Calu3 (cell line): ENCODE measurements at places on chromosomes 1 and 21. TPM values are rescaled to one million over a fixed set of nuclear protein-coding genes. Genes with fewer than 3 reads are reported as not detected.

RPAP2 gene
- 21.6 and 22.5 TPM in 2 replicates for total RNA-seq

- no peak overlapping the region for H3K4me3 ChIP-seq
- peak overlapping the region; percentile 25 for H3K27ac ChIP-seq
- H3K4me1 ChIP-seq: peaks cover 42% of the 10 kb centered on the region
- no peaks in the 10 kb centered on the region for H3K27me3 ChIP-seq
- peaks cover 5% of the 10 kb centered on the region for H3K36me3 ChIP-seq
Observed at GRCh38 chr1:201266774-201267173, 16.5 kb upstream of the PKP1 start.

DNA sequence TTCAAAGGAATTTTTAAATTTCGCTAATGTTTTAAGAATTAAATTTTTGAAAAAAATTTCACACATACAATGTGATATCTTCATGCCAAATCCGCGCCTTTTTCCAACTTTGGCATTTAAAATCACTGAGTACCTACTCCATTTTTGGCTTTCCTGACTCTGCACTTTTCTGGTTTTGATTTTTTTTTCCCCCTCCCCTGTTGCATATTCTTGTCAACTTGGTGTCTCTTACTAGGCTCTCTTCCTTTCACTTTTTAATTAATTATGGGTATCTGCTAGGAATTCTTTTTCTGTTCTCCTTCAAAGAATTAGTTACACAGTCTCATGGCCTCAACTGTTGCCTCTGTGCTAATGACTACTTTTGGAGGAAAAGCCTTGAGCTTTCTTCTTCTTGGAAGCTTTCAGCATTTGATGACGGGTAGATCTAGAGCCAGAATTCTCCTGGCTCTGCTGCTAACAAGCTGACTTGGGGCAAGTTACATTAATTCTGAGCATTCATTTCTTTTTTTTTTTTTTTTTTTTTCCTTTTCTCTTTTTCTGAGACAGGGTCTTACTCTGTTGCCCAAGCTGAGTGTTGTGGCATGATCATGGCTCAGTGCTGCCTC, 1.8 kb downstream of the AGL start:
- H3K4me3 ChIP-seq: peak overlapping the region; percentile 13
- no peaks in the 10 kb centered on the region for H3K27me3 ChIP-seq
- H3K27ac ChIP-seq: no peak overlapping the region
- peaks cover 19% of the 10 kb centered on the region for H3K36me3 ChIP-seq
- DNase-seq: no peak

GRCh38 chr1:210920716-210921694, 212.9 kb downstream of the KCNH1 start:
- no peak for DNase-seq
- H3K4me3 ChIP-seq: no peak overlapping the region
- H3K4me1 ChIP-seq: no peaks in the 10 kb centered on the region
- H3K27ac ChIP-seq: no peak overlapping the region

DNA sequence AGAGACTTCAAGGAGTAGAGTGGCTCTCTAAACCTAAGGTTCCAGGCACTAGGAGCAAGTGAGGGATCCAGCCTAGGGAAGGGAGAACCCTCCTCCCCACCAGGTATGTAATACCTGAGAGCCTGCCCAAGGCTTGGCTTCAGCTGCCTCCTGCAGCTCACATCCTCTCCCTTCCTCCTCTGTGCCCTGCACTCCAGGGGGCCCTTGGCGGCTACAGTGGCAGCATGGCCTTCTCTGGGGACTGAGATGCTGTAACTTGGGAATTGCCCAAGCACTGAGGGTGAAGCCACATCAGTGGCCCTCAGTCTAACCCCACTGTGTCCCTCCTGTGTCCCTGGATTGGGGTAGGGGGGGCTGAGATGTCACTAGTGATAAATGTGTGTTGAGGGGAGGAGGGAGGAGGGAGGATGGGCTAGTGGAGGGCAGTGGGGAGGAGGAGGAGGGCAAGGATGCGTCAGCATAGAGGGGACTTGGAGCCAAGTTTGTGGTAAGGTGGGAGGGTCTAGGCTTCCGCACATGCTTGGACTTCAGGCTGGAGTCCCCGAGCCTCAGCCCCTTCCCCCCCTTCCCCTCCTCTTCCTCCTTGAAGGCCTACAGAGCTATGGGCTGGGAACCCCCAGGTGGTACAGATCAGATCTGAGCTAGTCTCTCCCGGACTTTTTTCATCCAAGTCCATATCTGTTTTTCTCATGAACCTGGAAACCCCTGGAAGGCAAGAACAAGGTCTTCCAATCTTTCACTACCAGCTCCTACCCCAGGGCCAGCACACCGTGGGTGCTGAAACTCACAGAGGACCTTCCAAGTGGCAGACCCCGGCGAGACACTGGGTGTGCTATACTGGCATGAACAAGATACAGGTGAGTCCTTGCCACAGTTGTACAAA, 17.5 kb downstream of the COL9A2 start:
- H3K36me3 ChIP-seq: no peaks in the 10 kb centered on the region
- H3K27me3 ChIP-seq: no peaks in the 10 kb centered on the region
- H3K4me1 ChIP-seq: no peaks in the 10 kb centered on the region
- H3K27ac ChIP-seq: no peak overlapping the region
- H3K4me3 ChIP-seq: no peak overlapping the region

DNA sequence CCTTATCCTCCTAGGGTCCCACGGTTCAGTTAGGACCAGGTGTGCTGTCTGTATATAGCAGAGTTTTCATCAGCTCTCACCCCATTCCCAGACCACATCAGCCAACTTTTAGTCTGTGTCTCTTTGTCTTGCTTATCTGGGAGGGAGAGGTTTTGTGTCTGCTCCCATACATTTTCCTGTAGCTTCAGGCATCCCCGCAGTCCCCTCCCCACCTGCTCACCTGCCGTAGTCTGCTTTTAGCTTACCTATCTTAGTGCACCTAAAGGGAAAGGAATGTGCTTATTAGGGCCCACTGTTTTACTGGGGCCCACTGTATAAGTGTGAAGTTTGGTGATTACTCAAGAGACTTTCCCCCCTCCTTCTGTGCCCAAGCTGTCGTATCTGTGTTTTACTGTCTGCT, 225.1 kb downstream of the PLA2G4A start:
- peaks cover 12% of the 10 kb centered on the region for H3K4me1 ChIP-seq
- H3K36me3 ChIP-seq: no peaks in the 10 kb centered on the region
- no peaks in the 10 kb centered on the region for H3K27me3 ChIP-seq
- no peak overlapping the region for H3K4me3 ChIP-seq
- no peak for DNase-seq
- no peak overlapping the region for H3K27ac ChIP-seq

NUP210L gene
- total RNA-seq: 0.12 TPM in 1 of 2 replicates, not detected in the other

- no peak overlapping the region for H3K27ac ChIP-seq
- no peak overlapping the region for H3K4me3 ChIP-seq
- peaks cover 18% of the 10 kb centered on the region for H3K27me3 ChIP-seq
- H3K4me1 ChIP-seq: no peaks in the 10 kb centered on the region
- peaks cover 9% of the 10 kb centered on the region for H3K36me3 ChIP-seq
Observed at GRCh38 chr1:30728832-30729638, 5.7 kb upstream of the MATN1 start.

DNA sequence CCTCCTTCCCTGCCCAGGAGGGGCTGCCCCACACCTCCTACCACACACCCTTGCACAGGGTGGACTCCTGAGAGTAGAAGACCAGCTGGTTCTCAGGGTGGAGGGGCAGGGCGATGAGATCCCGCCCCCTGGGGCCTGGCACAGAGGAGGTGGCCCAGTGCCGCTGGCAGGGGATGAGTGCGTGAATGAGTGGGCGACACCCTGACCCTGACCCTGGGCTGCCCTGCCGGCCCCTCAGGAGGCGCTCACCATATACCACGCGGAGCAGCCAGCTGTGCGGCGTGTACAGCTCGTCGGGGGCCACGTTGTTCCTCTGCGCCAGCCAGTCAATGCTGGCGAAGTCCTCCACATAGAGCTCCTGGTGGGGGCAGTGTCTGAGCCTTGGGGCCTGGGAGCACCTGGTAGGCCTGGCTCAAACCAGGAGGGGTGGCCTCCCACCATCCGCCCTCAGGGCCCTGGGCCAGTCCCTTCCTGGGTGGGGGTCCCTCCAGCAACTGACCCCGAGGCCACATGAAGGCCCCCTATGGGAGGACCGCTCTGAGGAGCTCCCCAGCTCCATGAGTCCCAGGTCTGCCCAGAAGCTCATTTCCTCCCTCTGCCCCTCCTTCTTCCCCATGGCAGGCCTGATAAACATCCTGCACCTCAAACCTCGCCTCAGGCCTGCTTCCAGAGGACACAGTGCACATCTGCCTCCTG, 13.0 kb downstream of the LSS start:
- H3K36me3 ChIP-seq: peaks cover 29% of the 10 kb centered on the region
- H3K4me3 ChIP-seq: no peak overlapping the region
- no peaks in the 10 kb centered on the region for H3K27me3 ChIP-seq

DNA sequence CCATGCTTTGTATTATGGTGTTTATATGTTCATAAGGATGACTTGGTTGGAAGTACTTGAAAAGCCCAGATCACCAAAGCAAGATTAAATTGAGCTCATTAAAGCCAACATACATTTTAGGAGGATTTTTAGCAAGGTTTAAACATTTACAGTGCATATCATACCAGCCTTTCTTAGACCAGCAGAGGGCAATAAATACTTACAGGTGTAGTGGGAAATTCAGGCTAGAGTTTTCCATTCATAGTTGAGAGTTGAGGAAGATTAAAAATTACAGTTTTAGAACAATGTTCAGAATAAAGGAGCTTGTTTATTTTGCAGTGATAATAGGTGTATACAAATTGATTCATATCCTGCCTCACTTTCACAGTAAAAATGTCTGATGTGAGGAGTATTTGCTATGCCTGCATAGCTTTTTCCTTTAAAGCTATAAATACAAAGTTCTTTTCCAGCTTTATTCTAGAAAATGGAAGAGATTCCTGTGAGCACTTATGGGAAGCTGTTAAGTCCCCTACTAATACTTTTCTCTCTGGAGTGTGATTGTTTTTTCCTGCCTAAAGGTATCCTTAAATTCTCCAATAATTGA, 35.3 kb downstream of the DTL start:
- peaks cover 6% of the 10 kb centered on the region for H3K36me3 ChIP-seq
- no peaks in the 10 kb centered on the region for H3K27me3 ChIP-seq
- H3K27ac ChIP-seq: no peak overlapping the region
- no peak for DNase-seq

- H3K27ac ChIP-seq: peak overlapping the region; percentile 77
- peaks cover 65% of the 10 kb centered on the region for H3K4me1 ChIP-seq
- H3K4me3 ChIP-seq: peak overlapping the region; percentile 99
Observed at GRCh38 chr1:63774617-63775417, 1.0 kb downstream of the ROR1 start.

- no peaks in the 10 kb centered on the region for H3K4me1 ChIP-seq
- no peak overlapping the region for H3K4me3 ChIP-seq
- H3K27me3 ChIP-seq: peaks cover 100% of the 10 kb centered on the region
Observed at GRCh38 chr1:36595921-36596320, 113.2 kb upstream of the CSF3R start.

- no peak overlapping the region for H3K27ac ChIP-seq
- H3K36me3 ChIP-seq: no peaks in the 10 kb centered on the region
- H3K4me1 ChIP-seq: no peaks in the 10 kb centered on the region
- H3K4me3 ChIP-seq: no peak overlapping the region
- peaks cover 42% of the 10 kb centered on the region for H3K27me3 ChIP-seq
Observed at GRCh38 chr1:15384301-15384901, 25.3 kb upstream of the EFHD2 start.

- H3K27me3 ChIP-seq: peaks cover 23% of the 10 kb centered on the region
- H3K27ac ChIP-seq: no peak within 1 kb of the TSS
- peaks cover 8% of the 10 kb centered on the region for H3K4me1 ChIP-seq
- no peak for DNase-seq
- no peak within 1 kb of the TSS for H3K4me3 ChIP-seq
- peaks cover 5% of the 10 kb centered on the region for H3K36me3 ChIP-seq
Observed at GRCh38 chr1:111503585-111504060, at the start of the genes ADORA3 and TMIGD3. Gene ADORA3 (minus strand): TSS chr1:111503633. CDS start chr1:111503354, 279 bp downstream. Gene TMIGD3 (minus strand): TSS chr1:111503633. CDS start chr1:111503354, 279 bp downstream.

DNA sequence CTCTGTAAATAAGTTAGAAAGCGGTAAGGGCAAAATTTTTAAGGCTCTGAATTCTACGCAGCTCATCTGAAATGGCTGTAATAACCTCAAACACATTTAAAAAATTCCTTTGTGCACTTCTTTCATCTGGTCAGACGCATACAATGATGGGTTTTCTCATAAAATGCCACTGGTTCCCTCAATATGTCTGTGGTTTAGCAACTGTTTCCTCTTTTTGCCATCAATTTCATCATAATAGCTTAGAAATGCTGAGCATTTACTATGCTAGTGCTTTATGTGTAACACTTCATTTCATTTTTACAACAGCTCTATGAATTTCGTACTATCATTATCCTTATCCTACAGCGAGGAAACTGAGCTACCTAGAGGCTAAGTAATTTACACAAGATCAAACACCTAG, 35.3 kb upstream of the DMRTA2 start:
- no peak for DNase-seq
- H3K27me3 ChIP-seq: no peaks in the 10 kb centered on the region
- H3K36me3 ChIP-seq: no peaks in the 10 kb centered on the region
- H3K4me3 ChIP-seq: no peak overlapping the region

- DNase-seq: no peak
- no peaks in the 10 kb centered on the region for H3K4me1 ChIP-seq
- no peaks in the 10 kb centered on the region for H3K36me3 ChIP-seq
- no peak overlapping the region for H3K27ac ChIP-seq
Observed at GRCh38 chr1:115969509-115969908, 6.8 kb upstream of the SLC22A15 start.

FAM163A gene
- total RNA-seq: not detected in 2 replicates

HSD17B7 gene
- 50.6 and 59.3 TPM in 2 replicates for total RNA-seq

DNA sequence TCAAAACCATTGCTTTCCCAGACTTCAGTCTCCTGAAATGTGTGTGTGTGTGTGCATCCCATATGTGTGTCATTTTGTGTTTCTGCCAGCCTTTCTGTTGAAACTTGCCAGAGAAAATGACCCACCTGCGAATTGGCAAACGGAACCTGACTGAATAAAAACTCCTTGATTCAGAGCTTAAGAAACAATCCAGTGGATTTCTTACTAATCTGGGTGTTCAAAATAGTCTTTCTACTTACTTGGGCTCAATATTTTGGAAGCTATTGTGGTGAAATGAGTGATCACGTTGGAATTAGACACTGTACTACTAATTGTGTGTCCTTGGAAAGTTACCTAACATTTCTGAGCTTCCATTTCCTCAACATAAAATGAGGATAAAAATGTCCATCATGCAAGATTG, 138.9 kb upstream of the ERG start:
- no peaks in the 10 kb centered on the region for H3K4me1 ChIP-seq
- H3K36me3 ChIP-seq: no peaks in the 10 kb centered on the region
- H3K4me3 ChIP-seq: no peak overlapping the region
- no peak for DNase-seq

- H3K27ac ChIP-seq: no peak overlapping the region
- peaks cover 59% of the 10 kb centered on the region for H3K36me3 ChIP-seq
- no peaks in the 10 kb centered on the region for H3K27me3 ChIP-seq
- no peak overlapping the region for H3K4me3 ChIP-seq
Observed at GRCh38 chr1:206495011-206495461, 12.3 kb upstream of the RASSF5 start.
